ENCODE measurements at places on chromosomes 7 and 10.

DNA sequence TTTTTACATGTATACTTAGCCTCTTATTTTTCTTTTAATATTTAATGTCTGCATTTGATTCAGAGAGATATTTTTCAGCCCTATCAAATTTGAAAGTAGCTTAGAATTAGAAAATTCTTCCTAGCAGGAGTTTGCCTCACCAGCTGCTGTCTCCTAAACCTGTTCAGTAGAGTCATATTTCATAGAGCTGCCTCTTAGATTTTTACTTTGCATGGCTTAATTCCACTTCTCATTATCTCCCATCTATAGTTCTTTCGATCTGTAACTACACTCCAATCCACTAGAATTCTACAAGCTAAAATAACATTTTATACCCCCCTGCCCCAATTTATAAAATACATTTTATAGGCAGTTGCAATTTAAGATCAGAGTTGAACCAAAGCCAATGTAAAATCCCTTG, 227.0 kb downstream of the ANK3 start:
- DNase-seq: no peak

GRCh38 chr7:22052674-22053365, 107.1 kb upstream of the CDCA7L start:
- no peak for DNase-seq

GRCh38 chr7:7696458-7697119, 21.8 kb downstream of the RPA3 start:
- no peak for DNase-seq

- no peak for DNase-seq
These were observed 39.6 kb upstream of the CABCOCO1 start for GRCh38 chr10:61623161-61623560.

GRCh38 chr7:91206361-91206960, 57.8 kb upstream of the FZD1 start:
- DNase-seq: no peak

- no peak for DNase-seq
These were observed 114.6 kb downstream of the PIP4K2A start for GRCh38 chr10:22599636-22600228.

All from OCI-LY7 (cell line).